ENCODE measurements at places on chromosomes 13 and 19.
A peak's percentile ranks its signal among the peaks of the same experiment; 100 is the strongest.

DNA sequence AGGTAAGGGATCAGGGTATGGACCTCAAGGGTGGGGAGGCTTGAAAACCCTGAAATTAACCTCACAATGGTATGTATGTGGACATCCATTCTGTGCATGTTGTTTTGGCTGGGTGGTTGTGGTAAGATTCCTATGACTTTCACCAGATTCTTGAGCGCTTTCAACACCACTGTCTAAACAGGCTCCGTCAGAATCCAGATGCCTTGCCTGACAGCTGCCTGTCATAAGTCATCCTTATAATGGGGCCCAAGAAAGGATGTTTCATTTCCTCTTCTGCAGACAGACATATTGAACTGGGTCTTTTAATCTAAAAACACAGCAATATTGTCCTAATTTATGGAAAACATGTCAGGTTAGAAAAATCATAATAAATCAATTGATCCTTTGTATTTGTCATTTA, 41.3 kb downstream of the ALOX5AP start:
- DNase-seq: no peak

- DNase-seq: no peak
Measured at GRCh38 chr13:76754414-76754813, 131.8 kb downstream of the KCTD12 start.

DNA sequence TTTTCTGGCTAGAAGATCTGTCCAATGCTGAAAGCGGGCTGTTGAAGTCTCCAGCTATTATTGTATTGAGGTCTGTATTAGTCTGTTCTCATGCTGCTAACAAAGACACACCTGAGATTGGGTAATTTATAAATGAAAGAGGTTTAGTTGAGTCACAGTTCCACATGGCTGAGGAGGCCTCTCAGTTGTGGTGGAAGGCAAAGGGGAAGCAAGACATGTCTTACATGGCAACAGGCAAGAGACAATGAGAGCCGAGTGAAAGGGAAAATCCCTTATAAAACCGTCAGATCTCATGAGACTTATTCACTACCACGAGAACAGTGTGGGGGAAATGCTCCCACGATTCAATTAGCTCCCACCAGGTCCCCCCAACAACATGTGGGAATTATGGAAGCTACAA, 980.4 kb downstream of the SLITRK5 start:
- no peak for DNase-seq

GRCh38 chr13:26820871-26821270, 60.3 kb upstream of the GPR12 start:
- DNase-seq: no peak

- DNase-seq: no peak
Measured at GRCh38 chr13:108322206-108322824, 52.8 kb downstream of the TNFSF13B start.

- no peak for DNase-seq
Measured at GRCh38 chr13:95122063-95122462, 179.2 kb downstream of the ABCC4 start.

DNA sequence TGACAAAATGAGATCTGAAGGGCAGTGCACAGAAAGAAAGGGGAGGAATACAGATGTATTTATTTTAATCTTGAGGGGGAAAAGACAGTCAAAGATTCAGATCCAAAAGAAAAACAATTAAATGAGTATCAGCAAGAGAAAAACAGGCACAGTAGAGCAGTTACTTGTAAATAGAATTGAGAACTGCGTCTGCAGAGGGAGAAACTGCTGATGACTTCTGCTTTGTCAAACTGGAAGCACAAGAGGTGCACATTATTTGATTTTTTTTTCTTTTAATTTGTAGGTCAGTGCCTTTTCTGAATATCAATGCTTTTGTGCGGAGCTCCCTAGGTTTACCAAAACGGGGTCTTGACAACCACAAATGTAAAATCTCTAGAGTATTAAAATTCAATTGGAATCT, 37.3 kb downstream of the EFNB2 start:
- DNase-seq: no peak

- no peak for DNase-seq
Measured at GRCh38 chr13:100694722-100695508, 20.3 kb upstream of the TMTC4 start.

DNA sequence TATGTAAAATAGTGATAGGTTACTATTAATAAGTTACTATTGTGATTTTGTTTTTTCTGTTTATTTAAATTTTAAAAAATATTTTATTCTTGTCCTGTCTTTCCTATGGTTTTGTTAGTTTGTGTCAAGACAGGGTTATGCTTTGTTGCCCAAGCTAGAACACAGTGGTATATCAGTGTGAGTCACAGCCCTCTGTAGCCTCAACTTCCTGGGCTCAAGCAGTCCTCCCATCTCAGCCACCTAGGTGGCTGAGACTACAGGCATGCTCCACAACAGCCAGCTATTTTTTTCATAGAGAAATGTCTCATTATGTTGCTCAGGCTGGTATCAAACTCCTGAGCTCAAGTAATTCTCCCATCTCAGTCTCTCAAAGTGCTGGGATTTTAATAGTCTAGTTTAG, 99.5 kb downstream of the ZNF675 start:
- no peak for DNase-seq

DNA sequence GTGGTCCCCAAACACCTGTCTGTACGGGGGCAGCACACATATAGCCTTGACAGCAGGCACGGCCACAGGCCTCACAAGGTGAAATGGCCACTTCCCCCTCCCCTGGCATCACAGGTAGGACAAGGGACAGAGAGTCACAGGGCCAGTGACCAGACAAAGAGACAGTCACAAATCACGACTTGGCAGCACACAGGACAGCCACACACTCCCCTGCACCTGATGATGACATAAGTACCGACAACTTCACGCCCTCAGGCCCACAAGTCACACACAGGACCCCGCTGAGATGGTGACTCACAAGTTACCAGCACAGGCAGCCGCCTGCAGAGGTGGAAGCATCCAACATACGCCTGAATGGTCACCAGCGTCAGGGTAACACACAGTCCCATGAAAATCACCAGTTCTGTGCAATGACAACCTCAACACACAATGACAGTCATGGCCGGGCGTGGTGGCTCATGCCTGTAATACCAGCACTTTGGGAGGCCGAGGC, 16.5 kb downstream of the TYK2 start:
- DNase-seq: no peak

DNA sequence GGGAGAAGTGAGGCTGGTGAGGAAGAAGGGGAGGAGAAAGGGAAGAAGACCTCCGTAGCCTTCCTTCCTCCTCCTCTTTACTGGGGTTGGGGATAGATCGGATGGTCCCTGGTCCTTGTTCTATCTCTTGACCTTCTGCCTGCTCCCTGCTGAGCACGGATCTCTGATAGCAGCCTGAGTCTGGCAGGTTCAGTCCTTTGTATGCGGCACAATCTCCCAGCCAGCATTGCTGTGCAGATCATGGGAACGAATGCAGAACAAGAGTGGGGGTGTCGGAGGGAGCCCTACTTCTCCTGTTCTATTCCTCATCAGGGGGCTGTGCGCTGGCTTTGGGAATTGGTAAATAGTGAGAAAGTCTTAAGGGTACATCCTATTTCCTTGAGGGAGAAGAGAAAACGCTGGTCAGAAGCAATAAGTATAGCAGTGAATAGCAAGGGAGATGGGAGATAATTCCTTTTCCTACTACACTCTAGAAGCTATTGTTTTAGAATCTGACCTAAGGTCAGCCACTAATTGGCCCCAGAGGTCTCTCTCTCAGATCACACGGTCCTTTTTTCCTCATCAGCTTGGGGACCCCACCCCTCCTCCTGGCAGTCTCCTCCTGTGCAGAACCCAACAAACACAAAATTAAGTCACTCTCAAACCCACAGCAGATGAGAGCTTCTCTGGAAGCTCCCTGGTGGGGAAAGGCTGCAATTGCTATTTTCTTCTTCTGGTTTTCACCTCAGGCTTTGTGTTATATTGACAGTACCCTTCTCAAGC, 41.0 kb downstream of the KL start:
- DNase-seq: no peak

- no peak for DNase-seq
Measured at GRCh38 chr13:42821437-42821836, 40.1 kb downstream of the FAM216B start.

- DNase-seq: no peak
Measured at GRCh38 chr13:113155201-113155600, 3.2 kb upstream of the PROZ start.

DNA sequence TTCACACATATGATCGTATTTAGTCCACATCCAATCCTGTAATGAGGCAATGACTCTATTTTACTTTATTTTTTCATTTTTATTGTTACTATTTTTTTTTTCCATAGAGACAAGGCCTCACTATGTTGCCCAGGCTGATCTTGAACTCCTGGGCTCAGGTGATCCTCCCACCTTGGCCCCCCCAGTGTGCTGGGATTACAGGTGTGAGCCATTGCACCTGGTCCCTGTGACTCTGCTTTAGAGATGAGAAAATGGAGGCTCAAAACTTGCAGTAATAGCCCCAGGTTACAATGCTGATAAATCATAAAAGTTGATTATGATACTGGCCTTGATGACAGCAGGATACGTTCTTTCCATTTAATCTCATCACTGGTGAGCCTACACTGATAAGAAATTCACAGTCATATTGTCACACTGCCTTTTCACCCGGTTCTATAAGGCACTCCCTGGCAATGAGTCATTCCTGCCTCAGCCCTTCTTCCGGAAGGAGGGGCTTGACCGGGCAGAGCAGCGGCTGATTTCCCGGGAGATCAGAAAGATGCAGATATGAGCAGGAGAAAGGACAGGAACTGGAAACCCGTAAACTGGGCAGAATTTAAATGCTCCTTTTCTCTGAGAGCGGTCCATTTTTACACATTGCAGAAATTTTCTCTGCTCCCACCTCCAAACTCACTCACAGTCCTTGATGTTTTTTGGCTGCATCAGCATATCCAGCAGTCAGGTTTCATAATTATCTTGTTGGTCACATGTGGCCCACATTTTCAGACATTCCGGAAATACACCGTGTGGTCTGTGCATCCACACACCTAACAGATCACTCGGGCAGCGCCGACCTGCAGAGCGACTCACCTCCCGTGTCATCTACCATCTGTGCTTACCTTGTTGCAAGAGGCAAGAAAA, 616.4 kb downstream of the EFNB2 start:
- DNase-seq: no peak

GRCh38 chr19:15426485-15427349, 7.9 kb upstream of the AKAP8L start:
- no peak for DNase-seq

DNA sequence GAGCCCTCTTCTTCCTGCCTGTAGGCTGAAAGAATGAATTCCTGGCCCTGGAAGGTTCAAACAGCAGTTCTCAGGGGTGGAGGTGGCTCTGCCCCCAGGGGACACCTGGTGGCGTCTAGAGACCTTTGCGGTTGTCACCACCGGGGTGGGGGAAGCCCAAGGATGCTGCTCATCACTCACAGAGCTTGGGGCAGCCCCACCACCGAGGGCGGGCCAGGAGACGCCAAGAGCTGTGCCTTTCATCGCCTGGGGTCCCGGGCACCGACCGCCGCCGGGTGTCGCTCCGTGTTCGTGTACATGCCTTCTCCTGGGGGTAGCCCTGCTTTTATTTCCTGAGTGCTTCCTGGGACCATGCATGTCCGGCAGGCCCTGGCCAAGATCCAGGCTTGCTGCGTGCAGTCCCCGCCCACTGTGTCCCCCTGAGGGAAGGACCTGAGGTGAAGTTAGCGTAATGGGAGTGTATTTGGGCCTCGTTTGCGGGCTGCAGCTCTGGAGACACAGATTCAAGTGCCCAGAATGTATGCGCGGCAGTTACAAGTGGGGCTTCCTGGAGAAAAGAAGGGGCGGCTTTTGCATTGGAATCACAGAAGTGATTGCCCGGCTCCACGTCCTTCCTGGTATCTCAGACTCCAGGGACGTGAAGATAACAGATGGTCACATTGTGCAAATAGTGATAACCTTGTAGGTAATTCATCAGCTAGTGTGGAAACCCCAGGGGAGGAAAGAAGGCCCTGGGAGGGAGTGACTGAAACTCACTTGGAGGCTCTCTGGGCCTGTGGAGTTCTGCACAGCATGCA, 7.8 kb downstream of the DOT1L start:
- DNase-seq: peak; percentile 92

DNA sequence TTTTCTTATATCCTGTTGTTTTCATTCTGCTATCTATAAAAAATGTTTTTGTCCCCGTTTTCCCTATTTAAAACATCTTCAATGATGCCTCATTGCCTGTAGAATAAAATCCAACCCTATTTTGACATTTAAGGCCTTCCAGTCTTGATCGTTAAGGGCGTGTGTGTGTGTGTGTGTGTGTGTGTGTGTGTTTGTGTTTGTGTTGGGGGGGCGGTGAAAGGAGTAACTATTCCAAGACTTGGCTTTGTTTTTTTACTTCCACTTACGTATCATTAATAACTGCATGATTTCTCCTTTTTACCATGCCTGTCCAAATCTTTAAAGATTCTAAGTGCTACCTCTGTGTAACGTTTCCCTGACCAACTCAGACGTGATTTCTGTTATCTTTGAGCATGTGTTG, 784 bp downstream of the PIBF1 start:
- no peak for DNase-seq

DNA sequence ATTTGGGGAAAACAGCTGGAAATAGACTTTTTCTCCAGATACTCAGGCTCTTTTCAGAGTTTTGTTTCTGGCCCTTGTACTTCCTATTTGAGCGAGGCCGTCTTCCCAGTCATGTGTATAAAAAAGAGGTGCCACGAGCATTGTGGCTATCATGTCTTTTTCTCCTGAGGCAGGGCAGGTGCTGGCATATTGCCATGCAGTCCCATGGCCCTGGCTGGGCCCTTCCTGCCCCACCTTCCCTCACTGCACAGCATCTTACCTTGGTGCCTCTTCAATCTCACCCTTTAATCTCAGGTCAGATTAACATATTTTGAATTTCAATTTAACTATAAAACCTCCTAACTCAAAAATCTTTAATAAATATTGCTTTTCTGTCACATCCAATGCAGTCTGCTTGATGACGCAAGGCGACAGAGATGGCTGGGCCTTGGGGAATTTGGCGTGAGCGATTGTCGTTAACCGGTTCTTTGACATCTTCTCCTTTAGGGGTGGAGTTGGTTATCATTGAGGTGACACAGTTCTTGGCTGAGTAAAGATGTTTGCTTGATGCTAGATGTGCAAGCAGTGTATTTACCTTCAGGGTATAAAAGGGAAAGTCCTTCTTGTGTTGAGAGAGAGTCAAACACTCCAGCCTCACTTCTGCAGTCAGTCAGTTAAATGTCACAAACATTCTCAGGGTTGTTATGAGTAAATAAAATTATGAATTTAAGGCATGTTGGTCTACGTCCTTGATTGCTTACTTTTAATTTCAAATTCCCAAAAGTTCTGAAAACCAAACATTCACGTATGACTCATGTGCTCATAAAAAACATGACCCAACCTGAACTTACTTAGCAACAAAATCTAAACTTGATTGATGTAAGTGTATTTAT, 289.9 kb downstream of the MYO16 start:
- no peak for DNase-seq

- no peak for DNase-seq
Measured at GRCh38 chr13:22286338-22286737, 615.5 kb downstream of the FGF9 start.

DNA sequence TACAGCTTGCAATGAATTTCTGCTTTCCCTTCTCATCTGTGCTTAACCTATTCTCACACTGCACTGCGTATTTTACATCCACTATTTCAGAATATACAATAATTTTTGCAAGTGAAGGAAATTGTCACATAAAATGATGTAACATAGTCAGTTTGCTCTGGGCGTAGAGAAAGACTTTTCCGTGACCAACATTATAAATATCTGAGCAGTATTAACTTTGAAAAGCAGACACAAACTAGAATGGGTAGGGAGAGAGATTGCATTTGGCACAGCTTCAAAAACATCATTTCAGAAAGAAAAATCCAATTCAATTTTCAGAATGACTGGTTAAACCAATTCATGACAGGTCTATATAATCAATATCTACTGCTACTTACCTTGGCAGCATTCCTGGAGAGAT, 352.5 kb upstream of the MIR17HG start:
- no peak for DNase-seq

Data from activated naive CD8-positive, alpha-beta T cell treated with anti-CD3 and anti-CD28 coated beads, Interleukin-2, amount 50 U/mL, for 24 hours (primary cell).